GM06990 (cell line): ENCODE measurements at places on chromosomes 7 and 10.

- DNase-seq, result no peak
Measured at GRCh38 chr10:124451276-124451675, 1.4 kb upstream of the NKX1-2 start.

DNA sequence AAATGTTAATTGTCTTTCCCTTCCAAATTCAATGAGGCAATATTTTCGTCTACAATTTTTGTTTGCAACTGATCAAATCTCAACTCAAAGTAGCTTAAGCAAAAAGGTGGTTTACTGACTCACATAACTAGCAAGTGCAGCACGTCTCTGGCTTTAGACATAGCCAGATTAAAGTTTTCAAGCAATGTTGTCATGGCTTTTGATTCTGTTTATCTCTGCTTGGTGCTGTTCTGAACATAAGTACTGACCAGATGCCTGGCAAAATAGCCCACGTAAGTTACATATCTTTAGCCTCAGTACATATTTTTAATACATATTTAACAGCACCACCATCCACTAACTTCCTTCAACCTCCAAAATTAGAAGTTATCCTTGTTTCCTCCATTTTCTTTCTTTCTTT is 877.9 kb downstream of the KCNMA1 start:
- DNase-seq, result no peak

GRCh38 chr7:46767071-46767470 is 814.8 kb downstream of the TNS3 start:
- DNase-seq, result no peak

DNA sequence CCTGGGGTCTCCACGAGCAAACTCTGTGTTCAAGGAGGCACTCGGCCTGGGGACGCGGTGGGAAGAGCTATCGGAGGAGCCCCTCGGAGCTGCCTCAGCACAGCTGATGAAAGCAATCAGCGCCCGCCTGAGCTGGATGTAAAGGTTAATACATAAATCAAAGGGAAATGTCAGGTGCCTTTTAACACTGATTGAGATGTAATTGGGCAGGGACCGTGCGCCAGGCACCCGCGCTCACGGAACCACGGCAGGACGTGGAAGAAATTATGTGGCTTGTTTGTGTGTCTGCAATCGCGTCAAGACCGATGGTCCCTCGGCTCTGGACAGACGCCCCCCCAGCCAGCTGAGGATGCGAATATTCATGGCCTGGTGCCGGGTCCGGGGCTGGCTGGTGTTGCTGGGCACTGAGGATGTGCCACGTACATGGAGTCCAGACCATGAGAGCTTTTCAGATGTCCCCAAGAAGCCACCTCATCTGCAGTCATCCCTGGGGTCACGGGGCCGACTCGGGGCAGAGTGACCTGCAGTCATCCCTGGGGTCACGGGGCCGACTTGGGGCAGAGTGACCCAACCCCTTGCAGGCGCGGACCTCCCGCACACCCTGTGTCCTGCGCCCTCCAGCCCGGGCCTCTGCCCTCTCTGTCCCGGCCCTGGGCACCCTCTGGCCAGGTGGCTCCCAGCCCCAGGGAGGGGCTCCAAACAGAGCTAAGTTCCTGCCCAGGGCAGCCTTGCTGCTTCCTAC is 15.6 kb downstream of the FOXL3 start:
- DNase-seq, result no peak

DNA sequence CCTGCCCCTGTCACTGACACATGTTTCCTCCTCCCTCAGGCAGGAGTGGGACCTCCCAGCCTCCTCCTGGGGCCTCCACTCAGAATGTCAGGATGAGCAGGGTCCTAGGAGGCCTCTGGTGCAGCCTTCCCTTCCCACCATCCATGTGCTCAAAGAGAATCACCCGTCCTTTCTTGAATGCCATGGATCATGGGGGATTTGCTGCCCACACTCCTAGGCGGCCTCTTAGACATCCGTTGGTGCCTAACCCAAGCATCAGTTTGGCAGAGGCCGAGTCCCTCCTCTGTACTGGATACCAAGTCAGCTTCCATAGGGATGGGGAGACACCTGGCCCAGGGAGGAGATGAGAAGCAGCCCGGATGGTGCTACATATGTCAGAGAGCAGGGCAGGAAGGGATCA is 7.0 kb downstream of the NOS3 start:
- DNase-seq, result no peak

GRCh38 chr10:22086730-22087401 is 83.3 kb upstream of the DNAJC1 start:
- DNase-seq, result no peak

DNA sequence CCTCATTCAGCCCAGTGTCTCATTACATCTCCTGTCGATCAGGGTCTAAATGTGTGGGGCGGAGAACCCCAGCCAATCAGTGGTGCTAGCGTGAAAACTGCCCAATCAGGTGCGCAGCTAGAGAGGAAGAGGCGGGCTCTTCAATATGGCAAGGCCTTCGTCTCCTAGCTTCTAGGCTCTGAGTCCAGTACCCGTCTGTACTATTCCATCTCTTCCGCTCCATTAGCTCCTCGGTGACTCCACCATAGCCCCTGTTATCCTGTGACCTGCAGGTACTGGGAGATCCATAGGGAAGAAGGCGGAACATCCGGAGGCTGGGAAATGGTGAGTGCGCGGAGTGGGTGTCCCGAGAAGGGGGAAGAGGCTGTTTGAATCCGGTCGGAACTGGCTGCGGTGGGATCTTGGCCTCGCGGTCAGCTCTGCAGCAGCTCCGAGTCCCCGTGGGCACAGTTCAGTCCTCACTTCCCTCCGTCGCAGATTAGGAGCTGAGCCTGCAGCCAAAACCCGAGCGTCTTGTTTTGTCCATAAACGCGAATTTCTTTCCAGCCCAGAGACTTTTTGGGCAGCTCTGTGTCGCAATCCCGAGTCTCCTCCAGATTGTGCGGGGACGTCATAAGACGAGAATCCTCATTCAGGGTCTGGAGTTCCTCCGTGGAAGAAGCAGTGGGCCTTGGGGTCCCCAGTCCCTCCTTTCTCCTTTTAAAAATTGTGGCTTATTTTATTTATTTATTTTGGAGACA is at the start of gene ZNF727:
Gene ZNF727, plus strand, starts transcription at position 134 of the 740 bp plus-strand sequence. Its CDS starts 188 bp downstream, at position 322.
- DNase-seq, result no peak

- DNase-seq, result no peak
Measured at GRCh38 chr7:5457245-5457735, 33.7 kb upstream of the TNRC18 start.

DNA sequence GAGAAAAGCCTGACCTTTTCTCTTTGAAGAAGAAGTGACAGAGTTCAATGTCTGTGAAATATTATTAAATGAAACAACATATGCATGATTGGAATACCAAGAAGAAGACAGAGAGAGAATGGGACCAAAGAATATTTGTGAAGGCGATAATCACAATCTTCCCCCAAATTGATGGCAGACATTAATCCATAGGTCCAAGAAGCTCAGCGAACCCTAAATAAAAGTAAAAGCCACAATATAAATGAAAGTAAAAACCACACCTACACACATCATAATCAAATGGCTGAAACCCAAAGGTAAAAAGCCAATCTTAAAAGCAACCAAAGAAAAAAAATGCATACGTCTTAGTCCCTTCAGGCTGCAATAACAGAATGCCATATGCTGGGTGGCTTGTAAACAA is 84.0 kb downstream of the ODAD2 start:
- DNase-seq, result no peak

- DNase-seq, result no peak
Measured at GRCh38 chr7:128826916-128827247, 3.3 kb upstream of the FLNC start.

DNA sequence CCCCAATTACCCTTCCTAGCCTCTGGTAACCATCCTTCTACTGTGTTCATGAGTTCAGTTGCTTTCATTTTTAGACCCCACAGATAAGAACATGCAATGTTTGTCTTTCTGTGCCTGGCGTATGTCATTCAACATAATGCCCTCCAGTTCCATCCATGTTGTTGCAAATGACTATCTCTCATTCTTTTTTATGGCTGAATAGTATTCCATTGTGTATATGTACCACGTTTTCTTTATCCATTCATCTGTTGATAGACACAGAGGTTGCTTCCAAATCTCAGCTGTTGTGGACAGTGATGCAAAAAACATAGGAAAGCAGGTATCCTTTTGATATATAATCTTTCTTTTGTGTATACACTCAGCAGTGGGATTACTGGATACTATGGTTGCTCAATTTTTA is 51.2 kb downstream of the RAPGEF5 start:
- no peak for DNase-seq

DNA sequence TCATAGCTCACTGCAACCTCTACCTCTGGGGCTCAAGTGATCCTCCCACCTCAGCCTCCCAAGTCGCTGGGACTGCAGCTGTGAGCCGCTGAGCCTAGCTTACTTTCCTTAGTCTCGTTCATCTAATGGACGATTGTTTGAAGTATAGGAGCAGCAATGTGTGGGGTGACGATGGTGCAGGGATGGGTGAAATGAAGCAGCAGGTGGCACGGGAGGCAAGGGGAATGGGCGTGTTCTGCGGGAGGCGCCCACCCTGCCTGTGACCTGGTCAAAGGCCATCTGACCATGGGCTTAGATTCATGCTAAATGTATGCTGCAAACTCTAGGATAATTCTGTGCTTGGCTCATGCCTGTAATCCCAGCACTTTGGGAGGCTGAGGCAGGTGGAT is 210.7 kb downstream of the MAD1L1 start:
- no peak for DNase-seq

GRCh38 chr10:98748298-98748697 is 301.6 kb upstream of the HPS1 start:
- DNase-seq, result no peak

DNA sequence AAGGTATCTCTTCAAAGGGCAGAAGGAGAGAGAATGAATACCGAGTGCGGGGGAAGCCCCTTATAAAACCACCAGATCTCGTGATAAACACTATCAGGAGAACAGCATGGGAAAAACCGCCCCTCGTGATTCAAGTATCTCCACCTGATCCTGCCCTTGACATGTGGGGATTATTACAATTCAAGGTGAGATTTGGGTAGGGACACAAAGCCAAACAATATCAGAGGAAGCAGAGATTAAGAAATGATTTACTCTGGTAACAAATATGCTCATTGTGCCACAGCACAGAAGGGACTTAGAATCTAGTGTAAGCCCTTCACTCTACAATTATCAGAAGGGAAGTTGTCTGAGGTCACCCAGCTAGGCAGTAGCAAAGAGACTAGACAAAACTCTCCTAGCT is 40.1 kb upstream of the ZNRF2 start:
- no peak for DNase-seq

GRCh38 chr7:876972-877311 is 588 bp downstream of the GET4 start:
- no peak for DNase-seq

- DNase-seq, result no peak
Measured at GRCh38 chr7:56537952-56538351, 421.7 kb upstream of the NUPR2 start.

- DNase-seq, result no peak
Measured at GRCh38 chr10:81414038-81414437, 461.0 kb upstream of the NRG3 start.

- no peak for DNase-seq
Measured at GRCh38 chr7:36760856-36761762, 36.8 kb upstream of the AOAH start.

DNA sequence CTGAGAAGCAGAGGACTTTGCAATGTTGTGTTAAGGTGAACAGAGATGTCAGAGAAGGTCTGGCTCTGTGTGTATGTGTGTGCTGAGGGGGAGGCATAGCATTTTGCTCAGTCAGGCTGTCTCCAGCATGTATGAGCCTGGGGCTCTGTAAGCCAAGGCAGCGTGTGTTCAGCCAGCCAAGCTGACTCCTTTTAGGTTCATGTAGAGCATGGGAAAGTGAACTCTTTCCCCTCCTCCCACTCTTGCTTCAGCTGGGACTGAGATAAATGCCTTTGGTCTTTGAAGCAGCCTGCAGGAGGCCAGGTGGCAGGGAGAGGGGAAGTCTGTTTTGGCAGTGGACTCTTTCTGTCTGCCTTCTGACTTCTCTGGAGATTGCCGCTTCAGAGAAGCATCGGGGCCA is 3.8 kb downstream of the SFXN2 start:
- DNase-seq, result no peak

DNA sequence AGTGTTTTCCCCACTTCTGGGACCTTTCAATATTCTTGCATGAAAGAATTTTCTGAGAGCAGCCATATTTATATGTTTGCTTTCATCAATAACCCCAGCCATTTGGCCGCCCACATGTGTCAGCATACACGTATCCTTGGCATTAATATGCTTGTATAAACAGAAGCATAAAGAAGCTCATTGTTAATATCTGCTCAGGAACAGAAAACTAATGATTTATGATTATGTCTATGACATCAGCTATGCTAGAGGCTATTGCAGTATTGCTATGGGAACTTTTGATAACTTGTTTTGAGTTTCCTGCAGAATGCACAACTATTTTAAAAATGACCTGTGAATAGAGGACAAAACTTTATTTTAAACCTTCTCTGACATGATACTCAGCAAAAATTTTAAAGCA is 300.9 kb upstream of the MTPN start:
- DNase-seq, result no peak
